ENCODE measurements at places on chromosomes 3 and 15. TPM values are rescaled to one million over a fixed set of nuclear protein-coding genes. Genes with fewer than 3 reads are reported as not detected.

The KLHL40 gene
- polyA plus RNA-seq, result not detected

The UQCC5 gene
- 16.0 TPM for polyA plus RNA-seq

The TICRR gene
- 7.2 TPM for polyA plus RNA-seq

The KBTBD12 gene
- 0.86 TPM for polyA plus RNA-seq

The LARP6 gene
- polyA plus RNA-seq, result 24.6 TPM

The CELSR3 gene
- polyA plus RNA-seq, result 1.1 TPM

The ZNF639 gene
- polyA plus RNA-seq, result 57.8 TPM

The RARRES1 gene
- polyA plus RNA-seq, result 37.1 TPM

The APEH gene
- polyA plus RNA-seq, result 76.0 TPM

The ROPN1B gene
- 0.47 TPM for polyA plus RNA-seq

The C3orf22 gene
- polyA plus RNA-seq, result 0.17 TPM

The C3orf38 gene
- polyA plus RNA-seq, result 34.3 TPM

The PEX5L gene
- polyA plus RNA-seq, result 0.23 TPM

The ACAP2 gene
- 35.9 TPM for polyA plus RNA-seq

The FGF7 gene
- polyA plus RNA-seq, result 37.4 TPM

The C3orf70 gene
- 8.2 TPM for polyA plus RNA-seq

The OXTR gene
- polyA plus RNA-seq, result 0.90 TPM

The KLF15 gene
- 10.1 TPM for polyA plus RNA-seq

The SYNPR gene
- 0.06 TPM for polyA plus RNA-seq

The SPPL2A gene
- 117 TPM for polyA plus RNA-seq

The CYP1A1 gene
- not detected for polyA plus RNA-seq

The CACNA1D gene
- polyA plus RNA-seq, result 12.2 TPM

The INSYN1 gene
- 25.1 TPM for polyA plus RNA-seq

The GPR27 gene
- polyA plus RNA-seq, result 9.1 TPM

The CFAP100 gene
- 2.5 TPM for polyA plus RNA-seq

The SERINC4 gene
- polyA plus RNA-seq, result 0.81 TPM

The DRD3 gene
- not detected for polyA plus RNA-seq

The CSTA gene
- polyA plus RNA-seq, result 1.4 TPM

The SLC38A3 gene
- 3.2 TPM for polyA plus RNA-seq

The LRRIQ4 gene
- 0.17 TPM for polyA plus RNA-seq

The USP8 gene
- polyA plus RNA-seq, result 56.7 TPM

The LRIG1 gene
- polyA plus RNA-seq, result 19.6 TPM

The PARP15 gene
- polyA plus RNA-seq, result 1.1 TPM

The TXNRD3 gene
- 19.9 TPM for polyA plus RNA-seq

The SMAD6 gene
- 25.5 TPM for polyA plus RNA-seq

The CNTN4 gene
- 37.0 TPM for polyA plus RNA-seq

The FAM107A gene
- polyA plus RNA-seq, result 3.0 TPM

The SUCNR1 gene
- 8.4 TPM for polyA plus RNA-seq

The CMSS1 gene
- polyA plus RNA-seq, result 48.7 TPM

The MYO5C gene
- polyA plus RNA-seq, result 25.3 TPM

The RETNLB gene
- not detected for polyA plus RNA-seq

The SEC11A gene
- 249 TPM for polyA plus RNA-seq

The RAD51 gene
- 14.9 TPM for polyA plus RNA-seq

The GOLGA6L24 gene
- polyA plus RNA-seq, result not detected

The KNG1 gene
- 157 TPM for polyA plus RNA-seq

The IL17RB gene
- polyA plus RNA-seq, result 8.4 TPM

The DGKG gene
- polyA plus RNA-seq, result 0.39 TPM

The SLC4A7 gene
- polyA plus RNA-seq, result 16.4 TPM

The FETUB gene
- polyA plus RNA-seq, result 0.22 TPM
